ENCODE measurements at places on chromosomes 12 and 14.

DNA sequence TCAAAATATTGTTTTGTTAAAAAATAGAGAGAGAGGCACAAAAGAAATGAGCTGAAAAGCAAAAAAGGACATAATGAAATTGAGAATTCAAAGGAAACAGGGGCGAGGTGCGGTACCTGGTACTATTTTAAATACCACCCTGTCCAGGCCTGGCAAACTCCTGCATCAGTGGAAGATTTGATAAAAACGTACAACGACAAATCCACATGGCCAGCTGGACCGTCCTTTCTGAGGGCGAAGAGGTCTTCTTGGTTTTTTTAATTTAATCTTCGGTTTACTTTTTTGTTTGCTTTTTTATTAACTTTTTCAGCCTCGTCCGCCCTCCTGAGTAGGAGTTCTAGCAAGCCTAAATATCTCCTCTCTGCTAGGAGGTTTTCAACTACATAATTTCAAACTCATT, 11.9 kb downstream of the BCL11B start:
- no peak for DNase-seq

DNA sequence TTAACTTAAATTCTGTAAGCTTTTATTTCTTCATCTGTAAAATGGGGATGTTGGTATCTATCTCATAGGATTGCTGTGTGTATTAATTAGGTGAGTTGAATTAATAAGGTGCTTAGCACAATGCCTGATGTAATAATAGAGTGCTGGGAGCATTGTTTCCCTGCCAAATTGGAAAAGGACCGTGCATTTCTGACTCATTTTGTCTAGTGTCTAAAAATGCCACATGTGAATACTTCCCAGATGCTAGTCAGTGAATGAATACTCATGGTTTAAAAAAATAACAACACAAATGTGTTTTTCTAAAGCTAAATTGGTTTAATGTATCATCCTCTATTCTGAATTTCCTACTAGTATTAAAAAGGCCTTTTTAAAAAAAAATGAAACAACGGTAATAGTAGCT, 45.4 kb upstream of the NEDD1 start:
- no peak for DNase-seq

DNA sequence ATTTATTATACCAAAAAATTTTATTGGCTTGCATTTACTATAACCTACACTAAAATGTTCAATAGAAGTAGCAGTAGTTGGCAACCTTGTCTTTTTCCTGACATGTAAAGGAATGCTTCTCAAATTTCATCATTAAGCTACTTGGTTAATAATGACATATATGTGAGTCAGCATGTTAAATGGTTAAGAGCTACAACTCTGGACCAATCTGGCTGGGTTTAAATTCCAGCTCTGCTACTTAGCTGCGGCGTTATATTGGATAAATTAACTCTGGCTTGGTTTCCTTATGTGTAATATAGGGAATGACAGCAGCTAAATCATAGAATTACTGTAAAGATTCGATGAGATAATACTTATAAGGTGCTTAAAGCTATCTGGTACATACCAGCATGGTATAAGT, 53.7 kb upstream of the OTOGL start:
- no peak for DNase-seq

DNA sequence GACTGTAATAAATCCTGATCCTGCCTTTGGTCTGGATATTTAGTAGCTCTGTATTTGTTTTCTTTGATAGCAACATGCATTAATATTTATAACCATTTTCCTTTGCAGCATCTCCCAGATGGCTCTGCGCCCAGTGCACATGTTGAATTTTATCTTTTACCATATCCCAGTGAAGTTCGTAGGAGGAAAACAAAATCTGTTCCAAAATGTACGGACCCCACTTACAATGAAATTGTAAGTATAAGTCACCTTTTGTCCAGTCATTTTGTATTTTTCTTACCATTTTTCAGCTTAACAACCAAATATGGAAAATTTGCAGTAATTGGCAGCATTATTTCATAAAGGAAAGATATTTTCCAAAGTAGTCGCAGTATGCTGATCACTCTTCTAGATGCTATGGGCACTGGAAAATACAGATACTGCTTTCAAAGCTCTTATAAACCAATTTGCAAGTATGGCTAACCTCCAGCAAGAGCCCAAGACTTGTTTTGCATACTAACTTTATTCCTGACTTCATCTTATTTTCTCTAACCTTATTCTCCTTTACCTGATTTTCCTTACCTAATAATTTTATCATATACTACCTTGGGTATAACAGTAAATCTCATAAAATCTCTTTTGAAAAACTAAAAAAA, 97.4 kb downstream of the PLCZ1 start:
- no peak for DNase-seq

DNA sequence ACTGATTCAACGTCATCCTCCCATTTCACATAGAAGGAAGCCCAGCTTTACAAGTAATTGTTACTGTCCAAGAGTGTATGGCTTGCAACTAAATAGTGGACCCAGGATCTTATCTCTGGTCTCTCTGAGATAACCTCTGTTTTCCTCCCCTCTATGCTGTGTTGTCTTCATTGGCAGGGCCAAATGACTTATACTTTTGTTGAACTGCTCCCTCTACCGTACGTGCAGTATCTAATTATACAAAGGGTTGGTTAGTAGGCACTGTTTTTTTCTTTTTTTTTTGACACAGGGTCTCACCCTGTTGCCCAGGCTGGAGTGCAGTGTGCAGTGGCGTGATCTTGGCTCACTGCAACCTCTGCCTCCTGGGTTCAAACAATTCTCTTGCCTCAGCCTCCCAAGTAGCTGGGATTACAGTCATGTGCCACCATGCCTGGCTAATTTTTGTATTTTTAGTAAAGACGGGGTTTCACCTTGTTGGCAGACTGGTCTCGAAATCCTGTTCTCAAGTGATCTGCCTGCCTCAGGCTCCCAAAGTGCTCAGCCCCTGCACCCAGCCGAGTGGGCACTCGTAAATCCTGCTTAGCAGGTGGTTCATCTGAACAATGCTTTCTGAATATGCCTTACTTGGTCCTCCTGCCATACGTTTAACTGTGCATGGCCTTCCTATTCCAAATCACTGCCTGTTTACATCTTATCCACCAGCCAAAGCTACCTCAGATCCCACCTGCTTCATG, 162.1 kb downstream of the ADCK1 start:
- no peak for DNase-seq

DNA sequence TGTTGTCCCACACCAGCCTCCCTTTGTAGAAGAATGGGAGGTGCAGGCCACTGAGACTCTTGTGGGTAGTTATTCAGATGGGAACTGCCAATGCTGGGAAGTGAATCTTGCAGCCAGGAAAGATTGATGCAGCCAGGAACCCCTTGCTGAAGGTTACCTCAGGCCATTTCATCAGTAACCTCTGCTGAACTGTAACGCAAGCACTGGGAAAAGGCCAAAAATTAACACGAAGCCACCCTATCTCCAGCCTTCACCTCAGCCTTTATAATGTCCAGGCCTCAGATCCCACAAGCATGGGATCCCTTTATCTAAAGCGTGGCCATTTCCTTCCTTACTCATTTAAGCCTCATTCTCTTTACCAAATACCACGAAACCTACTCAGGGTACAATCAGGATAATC, 211.1 kb downstream of the SPTSSA start:
- DNase-seq = no peak

- no peak for DNase-seq
These were observed 9.1 kb downstream of the KRT83 start for GRCh38 chr12:52312086-52312485.

DNA sequence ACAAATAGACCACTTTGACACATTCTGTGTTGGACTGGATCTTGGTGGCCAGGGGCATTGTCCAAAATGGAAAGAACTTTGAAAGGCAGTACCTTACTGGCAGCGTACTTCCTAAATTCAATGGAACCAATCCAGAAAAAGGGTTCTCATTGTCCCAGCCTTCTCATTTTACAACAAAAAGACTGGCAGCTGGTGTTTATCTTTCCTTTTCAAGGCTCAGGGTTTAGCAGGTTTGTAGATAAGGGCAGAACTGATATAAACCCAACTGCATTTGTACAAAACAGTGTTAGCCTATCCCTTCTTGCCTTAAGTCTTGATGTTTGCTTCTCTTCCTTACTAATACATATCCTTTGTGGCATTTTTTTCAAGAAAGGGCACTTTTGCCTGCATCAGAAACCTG, 7.7 kb downstream of the THAP2 start:
- no peak for DNase-seq

DNA sequence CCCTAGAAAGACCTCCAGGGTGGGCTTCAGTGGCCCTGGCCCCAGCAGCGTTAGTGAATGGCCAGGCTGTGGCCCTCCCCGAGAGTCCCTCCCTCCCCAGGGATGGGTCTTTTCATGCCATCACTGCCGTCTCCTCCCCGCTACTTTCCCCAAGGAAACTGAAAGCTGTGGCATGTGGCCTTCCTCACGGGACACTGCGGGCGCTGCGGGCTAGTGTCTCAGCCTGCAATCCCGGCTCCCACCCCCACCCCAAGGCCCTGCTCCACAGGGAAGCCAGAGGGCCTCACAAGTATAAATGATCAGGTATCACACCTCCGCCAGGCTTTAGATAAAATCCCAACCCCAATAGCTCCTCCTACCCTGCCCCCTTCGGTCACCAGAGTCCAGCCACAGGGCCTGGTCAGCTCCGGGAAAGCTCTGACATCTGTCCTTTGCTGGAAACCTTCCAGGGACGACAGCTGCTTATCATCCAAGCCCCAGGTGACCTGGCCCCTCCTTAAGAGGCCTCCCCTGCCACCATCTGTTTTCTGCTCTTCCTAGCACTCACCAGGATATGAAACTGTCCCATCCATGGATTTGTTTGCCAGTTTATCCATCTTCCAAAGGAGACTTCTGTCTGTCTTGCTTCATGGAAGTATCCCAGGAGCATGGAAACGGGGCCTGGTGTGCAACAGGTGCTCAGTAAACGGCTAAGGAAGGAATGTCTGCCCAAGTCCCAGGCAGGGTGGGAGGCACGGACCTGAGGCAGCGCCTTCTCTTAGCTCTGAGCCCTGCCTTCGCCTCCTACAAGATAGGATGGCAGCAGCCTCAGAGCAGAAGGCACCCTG, 31.6 kb downstream of the CCDC85C start:
- no peak for DNase-seq

DNA sequence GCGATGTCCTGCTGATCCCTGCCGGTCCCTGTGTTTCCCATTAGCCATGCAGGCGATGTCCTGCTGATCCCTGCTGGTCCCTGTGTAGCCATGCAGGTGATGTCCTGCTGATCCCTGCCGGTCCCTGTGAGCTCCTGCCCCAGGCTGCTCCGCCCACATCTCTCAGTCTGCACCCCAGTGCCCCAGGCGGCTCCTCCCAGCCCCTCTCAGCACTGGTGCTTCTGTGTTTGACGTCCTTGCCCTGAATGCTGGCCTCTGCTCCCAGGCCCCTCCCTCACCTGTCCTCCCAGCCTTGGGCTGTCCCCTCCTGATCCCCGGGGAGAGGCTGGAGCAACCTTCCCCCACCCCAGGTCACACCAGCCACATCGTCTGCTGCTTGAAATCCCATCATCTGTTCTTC, 41.4 kb upstream of the TEX22 start:
- DNase-seq = no peak

DNA sequence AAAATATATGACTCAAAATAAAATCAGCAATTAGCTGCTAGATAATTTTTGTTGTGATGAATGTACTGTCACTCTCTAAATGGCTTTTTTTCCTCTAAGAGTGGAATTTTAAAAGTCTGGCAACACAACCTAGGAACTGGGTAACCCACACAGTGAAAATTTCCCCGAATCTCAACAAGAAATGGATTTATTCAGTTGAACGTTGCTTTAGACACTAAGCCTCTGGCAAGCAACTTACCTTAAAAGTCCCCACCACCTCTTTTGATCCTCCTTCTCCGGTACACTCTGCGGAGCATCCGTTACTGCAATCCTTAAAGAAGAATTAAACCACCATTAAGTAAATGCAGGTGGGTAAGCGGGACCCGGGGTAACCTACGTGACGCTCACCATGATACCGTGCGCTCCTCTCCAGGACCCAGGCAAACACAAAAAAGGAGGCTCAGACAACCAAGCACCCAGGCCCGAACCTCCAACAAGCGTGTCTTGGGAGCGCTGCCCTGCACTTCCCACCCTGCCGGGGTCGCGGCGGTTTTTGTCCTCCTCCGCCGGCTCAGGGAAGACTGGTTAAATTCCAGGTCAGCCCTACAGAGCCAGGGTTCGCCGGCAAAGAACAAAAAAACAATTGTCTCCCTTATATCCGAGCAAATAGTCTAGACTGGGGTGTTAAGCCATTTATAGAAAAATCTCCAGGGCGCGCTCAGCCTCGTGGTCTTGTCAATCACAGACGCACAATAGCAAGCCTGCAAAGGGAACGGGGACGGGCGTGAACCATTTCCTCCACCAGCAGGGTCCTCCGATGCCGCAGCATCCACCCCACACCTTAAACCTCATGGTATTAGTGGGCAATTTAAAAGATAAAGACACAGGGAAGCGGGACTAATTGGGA, 47.1 kb downstream of the BCAT1 start:
- DNase-seq = no peak

- DNase-seq = no peak
These were observed 78.3 kb downstream of the SERPINA3 start for GRCh38 chr14:94690486-94690885.

GRCh38 chr14:31206536-31207286, 882 bp downstream of the HECTD1 start:
- peak; percentile 50 for DNase-seq

DNA sequence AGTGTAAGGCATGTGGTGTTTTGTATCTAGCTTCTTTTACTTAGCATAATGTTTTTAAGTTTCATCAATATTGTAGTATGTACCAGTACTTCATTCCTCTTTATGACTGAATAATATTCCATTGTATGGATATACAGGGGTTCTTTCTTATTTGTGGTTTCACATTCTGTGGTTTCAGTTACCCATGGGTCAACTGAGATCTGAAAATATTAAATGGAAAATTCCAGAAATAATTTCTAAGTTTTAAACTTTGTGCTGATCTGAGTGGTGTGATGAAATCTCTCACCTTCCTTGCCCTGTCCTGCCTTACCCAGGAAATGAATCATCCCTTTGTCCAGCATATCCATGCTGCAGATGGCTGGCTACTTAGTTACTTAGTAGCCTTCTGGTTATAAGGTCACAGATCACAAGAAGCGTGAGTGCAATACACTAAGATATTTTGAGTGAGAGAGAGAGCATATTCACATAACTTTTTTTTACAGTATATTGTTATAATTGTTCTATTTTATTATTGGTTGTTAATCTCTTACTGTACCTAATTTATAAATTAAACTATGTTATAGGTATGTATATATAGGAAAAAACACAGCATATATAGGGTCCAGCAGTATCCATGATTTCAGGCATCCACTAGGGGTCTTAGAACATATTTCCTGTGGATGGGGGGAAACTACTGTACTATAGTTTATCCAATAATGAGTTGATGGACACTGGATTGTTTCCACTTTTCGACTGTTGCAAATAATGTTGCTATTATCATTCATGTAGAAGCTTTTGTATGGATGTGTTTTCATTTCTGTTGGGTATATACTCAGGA, 59.6 kb upstream of the LRTM2 start:
- DNase-seq = no peak

- DNase-seq = no peak
These were observed 97.6 kb downstream of the TGFB3 start for GRCh38 chr14:75884198-75884611.

- no peak for DNase-seq
These were observed 103.0 kb downstream of the FSCB start for GRCh38 chr14:44404036-44404435.

- no peak for DNase-seq
These were observed 285.9 kb downstream of the FOXN3 start for GRCh38 chr14:89131004-89131750.

- no peak for DNase-seq
These were observed 260.9 kb downstream of the ITPR2 start for GRCh38 chr12:26572137-26572536.
